Cardiac muscle cell (in vitro differentiated cells and primary cell): ENCODE measurements at places on chromosomes 7 and 10.

DNA sequence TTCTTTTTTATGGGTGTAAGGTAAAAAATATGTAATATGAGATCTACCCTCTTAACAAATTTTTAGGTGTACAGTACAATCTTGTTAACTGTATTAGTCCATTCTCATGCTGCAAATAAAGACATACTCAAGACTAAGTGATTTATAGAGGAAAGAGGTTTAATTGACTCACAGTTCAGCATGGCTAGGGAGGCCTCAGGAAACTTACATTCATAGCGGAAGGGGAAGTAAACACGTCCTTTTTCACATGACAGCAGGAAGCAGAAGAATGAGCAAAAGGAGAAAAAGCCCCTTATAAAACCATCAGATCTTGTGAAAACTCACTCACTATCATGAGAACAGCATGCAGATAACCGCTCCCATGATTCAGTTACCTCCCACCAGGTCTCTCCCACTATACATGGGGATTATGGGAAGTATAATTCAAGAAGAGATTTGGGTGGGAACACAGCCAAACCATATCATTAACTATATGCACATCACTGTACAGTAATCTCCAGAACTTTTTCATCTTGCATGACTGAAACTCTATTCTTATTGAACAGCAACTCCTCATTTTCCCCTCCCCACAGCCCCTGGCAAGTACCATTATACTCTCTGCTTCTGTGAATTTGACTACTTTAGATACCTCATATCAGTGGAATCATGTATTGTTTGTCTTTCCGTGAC is 127.4 kb downstream of the WNT2 start:
- no peak for DNase-seq

DNA sequence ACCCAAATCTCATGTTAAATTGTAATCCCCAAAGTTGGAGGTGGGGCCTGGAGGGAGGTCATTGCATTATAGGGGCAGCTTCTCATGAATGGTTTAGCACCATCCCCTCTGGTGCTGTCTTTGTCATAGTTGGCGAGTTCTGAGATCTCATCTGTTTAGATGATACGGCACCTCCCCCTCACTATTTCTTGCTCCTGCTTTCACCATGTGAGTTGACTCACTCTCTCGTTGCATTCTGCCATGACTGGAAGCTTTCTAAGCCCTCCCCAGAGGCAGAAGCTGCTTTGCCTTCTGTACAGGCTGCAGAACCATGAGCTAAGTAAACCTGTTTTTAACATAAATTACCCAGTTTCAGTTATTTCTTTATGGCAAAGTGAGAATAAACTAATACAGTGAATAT is 18.9 kb upstream of the ZNF138 start:
- DNase-seq: no peak

- no peak for DNase-seq
These were observed 224.3 kb downstream of the THSD7A start for GRCh38 chr7:11607686-11608085.

- DNase-seq: no peak
These were observed 59.4 kb upstream of the FRMD4A start for GRCh38 chr10:14389981-14390590.

DNA sequence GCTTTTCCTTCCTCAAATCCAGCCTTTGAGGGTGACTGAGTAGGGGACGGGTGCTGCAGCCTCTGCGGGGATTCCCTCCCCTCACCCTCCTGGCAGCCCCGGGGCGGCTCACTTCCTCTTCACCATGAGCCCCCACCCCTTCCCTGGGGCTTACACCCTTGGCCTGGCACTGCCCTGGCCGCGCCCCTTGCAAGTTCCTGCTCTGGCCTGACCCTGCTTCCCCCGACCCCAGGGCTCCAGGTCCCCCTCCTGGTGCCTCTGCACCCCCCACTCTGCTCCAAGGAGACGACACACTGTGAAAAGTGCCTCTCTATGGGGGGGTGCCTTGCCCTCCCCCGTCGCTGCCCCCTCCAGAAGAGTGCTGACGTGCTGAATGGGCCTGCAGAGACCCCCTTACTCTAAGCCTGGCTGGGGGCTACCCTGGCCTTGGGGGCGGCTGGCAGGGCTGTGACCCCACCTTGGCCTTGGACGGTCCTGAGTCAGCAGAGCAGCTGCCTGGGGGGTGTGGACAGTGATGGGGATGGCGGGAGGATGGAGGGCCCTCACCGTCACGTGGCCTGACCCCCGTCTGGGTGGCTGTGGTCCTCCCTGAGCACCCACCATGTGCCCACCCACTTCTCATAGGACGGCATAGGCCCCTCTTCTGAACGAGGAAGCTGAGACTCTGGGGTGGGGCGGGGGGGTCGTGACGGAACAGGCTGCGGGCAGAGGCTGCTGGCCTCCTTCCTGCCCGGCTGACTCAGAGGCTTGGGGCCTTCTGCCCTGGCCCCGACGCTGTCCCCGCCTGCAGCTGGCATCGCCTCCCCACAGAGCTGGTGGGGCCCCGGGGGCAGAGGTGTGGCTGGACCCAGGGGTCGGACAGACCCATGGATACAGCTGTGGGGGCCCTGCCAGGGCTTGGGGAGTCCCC is 9.8 kb downstream of the LFNG start:
- DNase-seq: peak; percentile 61
